Aorta (tissue), 5 donors: ENCODE measurements at places on chromosomes 13 and 19. TPM values are rescaled to one million over a fixed set of nuclear protein-coding genes. Genes with fewer than 3 reads are reported as not detected.

F7 gene
- not detected for total RNA-seq

ATF5 gene
- 13.8 TPM for total RNA-seq

SERPINE3 gene
- not detected for total RNA-seq

GRCh38 chr19:1468821-1469254, 10.2 kb downstream of the C19orf25 start:
- no peak overlapping the region for H3K4me3 ChIP-seq
- no peak overlapping the region for H3K27ac ChIP-seq
- H3K4me1 ChIP-seq: no peaks in the 10 kb centered on the region
- H3K36me3 ChIP-seq: no peaks in the 10 kb centered on the region

ZNF578 gene
- total RNA-seq: 3.8 TPM

LHB gene
- total RNA-seq: not detected

DNA sequence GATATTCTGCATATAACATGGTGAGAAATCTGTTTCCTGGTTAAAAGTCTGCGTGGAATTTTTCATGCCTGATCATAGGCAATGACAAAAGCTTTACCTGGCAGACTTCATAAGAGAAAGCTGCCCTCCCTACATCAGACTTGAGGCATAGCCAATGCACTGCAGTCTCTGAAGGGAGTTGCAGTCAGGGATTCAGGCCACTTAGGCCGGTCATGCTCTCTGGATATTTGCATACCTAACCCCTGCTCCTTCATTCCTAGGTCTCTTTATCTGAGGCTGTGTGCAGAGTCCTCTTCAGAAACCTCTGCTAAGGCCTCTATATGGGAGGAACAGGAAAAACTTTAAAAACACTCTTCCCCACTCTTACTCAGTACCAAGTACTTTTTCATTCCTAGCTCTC, 287.4 kb downstream of the PCDH17 start:
- no peaks in the 10 kb centered on the region for H3K4me1 ChIP-seq
- H3K4me3 ChIP-seq: no peak overlapping the region
- DNase-seq: no peak

MAP3K10 gene
- 21.1 TPM for total RNA-seq

DNA sequence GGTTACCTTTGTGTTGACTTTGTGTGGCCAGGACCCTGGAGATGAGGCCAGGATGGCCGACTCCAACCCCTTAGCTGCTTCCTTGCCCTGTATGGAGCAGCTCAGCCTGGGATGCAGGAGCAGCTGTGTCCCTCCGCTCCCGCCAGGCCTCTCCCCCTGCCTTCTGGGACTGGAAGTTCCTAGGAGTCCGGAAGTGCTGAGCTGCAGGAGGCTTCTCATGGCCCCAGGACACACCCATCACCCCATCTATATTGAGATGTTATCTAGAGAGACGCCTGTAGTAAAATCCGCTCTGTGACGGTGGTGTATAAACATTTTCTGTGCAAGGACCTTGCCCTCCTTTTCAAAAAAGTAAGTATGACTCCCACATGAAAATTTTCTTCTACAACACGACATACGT, 27.0 kb downstream of the WTIP start:
- H3K36me3 ChIP-seq: no peaks in the 10 kb centered on the region
- no peaks in the 10 kb centered on the region for H3K27me3 ChIP-seq
- no peak for DNase-seq
- no peak overlapping the region for H3K27ac ChIP-seq
